Thoracic aorta (tissue), 2 donors: ENCODE measurements at places on chromosomes 1 and 21. TPM values are rescaled to one million over a fixed set of nuclear protein-coding genes. Genes with fewer than 3 reads are reported as not detected.

The RNU1-4 gene
- total RNA-seq: under 0.01 TPM

The HPDL gene
- not detected for total RNA-seq

The ACTRT2 gene
- total RNA-seq: not detected

GRCh38 chr1:37098237-37098636 is 63.9 kb upstream of the GRIK3 start:
- H3K4me3 ChIP-seq: no peak overlapping the region
- H3K4me1 ChIP-seq: no peaks in the 10 kb centered on the region
- no peaks in the 10 kb centered on the region for H3K36me3 ChIP-seq

GRCh38 chr1:150954708-150955107 is 19.9 kb downstream of the CERS2 start:
- no peak overlapping the region for H3K4me3 ChIP-seq
- no peak overlapping the region for H3K27ac ChIP-seq
- peaks cover 42% of the 10 kb centered on the region for H3K36me3 ChIP-seq
- DNase-seq: no peak
- H3K27me3 ChIP-seq: no peaks in the 10 kb centered on the region

DNA sequence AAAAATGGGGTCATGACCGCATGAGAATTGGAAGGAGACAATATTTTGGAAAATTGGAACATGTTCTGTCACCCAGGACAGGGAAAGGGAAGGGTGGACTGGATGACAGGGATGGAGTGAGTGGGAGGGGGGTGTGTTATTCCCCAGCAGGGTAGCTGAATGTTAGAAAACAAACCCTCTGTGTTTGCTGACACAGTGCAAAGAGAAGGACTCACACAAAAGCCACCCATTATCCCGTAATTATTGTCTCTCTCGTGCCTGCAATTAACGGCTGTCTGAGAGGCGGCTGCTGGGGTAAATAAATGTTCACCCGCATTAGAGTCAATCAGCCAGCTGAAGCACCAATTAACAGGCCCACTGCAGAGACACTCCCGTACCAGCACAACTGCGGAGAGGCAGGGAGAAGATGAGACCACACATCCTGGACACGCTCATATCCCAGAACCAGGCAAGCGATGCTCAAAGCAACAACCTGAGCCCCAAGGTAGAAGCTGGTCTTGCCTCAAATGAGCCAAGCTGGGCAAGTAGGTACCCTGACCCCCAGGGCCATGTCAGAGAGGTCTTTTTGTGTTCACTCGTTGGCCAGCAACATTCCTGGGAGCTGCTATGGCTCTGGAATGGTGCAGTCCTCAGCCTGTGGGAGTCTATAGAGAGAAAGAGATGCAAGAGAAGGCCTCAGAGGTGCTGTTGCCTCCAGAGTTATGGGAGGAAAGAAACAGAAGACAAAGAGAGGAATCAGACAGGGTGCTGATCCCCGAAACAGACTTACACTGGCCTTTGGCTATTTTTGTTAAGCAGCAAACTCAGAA is 19.4 kb downstream of the PLEKHA6 start:
- no peaks in the 10 kb centered on the region for H3K27me3 ChIP-seq
- no peaks in the 10 kb centered on the region for H3K36me3 ChIP-seq
- H3K4me1 ChIP-seq: no peaks in the 10 kb centered on the region
- no peak overlapping the region for H3K4me3 ChIP-seq
- no peak for DNase-seq

- H3K36me3 ChIP-seq: no peaks in the 10 kb centered on the region
- H3K4me1 ChIP-seq: no peaks in the 10 kb centered on the region
Measured at GRCh38 chr1:42797979-42798378, 13.2 kb downstream of the TMEM269 start.

DNA sequence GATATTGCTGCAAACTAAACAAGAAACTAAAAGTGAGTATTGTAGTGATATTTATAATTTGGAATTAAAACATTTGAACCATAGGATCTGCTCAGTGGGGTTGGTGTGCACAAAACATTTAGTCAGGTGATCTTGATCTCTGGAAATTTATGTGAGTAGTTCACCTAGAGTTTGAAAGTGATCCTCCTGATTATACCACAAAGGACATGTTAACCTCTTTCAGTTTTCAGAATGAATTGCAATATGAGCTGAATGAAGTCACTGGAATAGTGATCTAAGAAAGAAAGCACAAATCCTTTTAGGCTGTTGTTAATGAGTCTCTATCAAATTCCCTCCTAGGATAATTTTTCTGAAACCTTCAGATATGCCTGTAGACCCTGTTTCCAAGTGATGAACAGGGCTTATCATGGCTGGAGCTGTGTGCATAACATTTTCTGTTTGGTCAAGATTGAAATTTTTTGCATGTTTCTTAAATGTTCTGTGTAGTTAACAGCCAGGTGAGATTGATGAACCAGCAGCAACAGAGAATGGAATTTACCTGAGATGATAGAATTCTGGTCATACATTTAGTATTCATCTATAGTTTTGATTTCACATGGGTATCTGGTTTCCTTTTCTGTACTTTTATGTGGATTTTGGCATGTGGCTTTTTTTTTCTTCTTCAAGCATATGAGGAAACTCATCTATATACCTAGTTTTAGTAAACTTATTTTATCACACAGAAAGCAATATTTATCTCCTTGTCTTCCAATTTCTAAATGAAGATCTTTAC is 25.5 kb downstream of the CDC14A start:
- H3K27me3 ChIP-seq: no peaks in the 10 kb centered on the region
- no peaks in the 10 kb centered on the region for H3K36me3 ChIP-seq
- no peak overlapping the region for H3K27ac ChIP-seq
- no peak overlapping the region for H3K4me3 ChIP-seq

DNA sequence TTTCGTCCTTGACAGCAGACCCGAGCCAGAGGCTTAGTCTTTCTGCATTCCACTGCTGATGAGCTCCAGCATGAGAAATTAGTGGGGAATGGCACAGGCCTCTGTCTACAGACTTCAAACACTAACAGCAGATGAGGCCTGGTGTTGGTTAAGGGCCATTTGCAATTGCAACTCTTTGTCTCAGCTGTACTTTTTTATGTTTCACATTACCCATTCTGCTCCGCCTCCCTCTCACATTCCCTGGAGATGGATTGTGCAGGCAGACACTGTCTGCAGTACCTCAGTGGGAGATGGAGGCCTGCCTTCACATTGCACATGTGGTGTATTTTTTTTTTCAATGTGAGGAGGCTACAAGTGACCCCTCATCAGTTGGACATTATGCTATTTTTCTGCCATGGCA is 370.2 kb downstream of the DUSP10 start:
- no peaks in the 10 kb centered on the region for H3K4me1 ChIP-seq
- no peaks in the 10 kb centered on the region for H3K27me3 ChIP-seq
- H3K27ac ChIP-seq: no peak overlapping the region
- H3K36me3 ChIP-seq: no peaks in the 10 kb centered on the region
- H3K4me3 ChIP-seq: no peak overlapping the region
- no peak for DNase-seq
